ENCODE measurements at places on chromosomes 7 and 10. TPM values are rescaled to one million over a fixed set of nuclear protein-coding genes. Genes with fewer than 3 reads are reported as not detected.

GRCh38 chr7:145848691-145849090, 267.9 kb upstream of the CNTNAP2 start:
- H3K4me1 ChIP-seq = no peaks in the 10 kb centered on the region
- no peaks in the 10 kb centered on the region for H3K27me3 ChIP-seq
- H3K27ac ChIP-seq = no peak overlapping the region

BLNK gene
- total RNA-seq = 19.1 TPM

DNA sequence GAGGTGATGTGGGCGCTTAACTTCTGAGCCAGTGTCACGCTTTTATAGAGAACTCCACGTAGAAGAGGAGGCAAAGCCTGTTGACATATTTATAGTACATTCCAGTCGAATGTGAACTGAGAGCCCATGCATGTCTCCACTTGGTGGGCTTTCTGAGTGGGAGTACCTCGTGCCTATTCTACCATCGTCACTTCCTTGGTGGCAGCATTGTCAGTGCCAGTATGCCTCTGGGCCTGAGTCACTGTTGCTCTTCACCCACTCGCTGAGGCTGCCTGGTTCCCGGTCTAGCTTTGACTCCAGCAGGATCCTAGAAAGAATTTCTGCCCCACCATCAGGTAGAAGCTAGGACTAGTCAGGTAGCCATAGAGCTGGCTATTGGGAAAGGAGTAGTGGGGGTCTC, 30.0 kb upstream of the CDH23 start:
- peaks cover 10% of the 10 kb centered on the region for H3K36me3 ChIP-seq
- H3K27ac ChIP-seq = no peak overlapping the region
- H3K4me1 ChIP-seq = no peaks in the 10 kb centered on the region
- H3K27me3 ChIP-seq = no peaks in the 10 kb centered on the region

UCMA gene
- total RNA-seq = not detected

CCM2 gene
- 48.4 TPM for total RNA-seq

DDX56 gene
- 42.1 TPM for total RNA-seq

PNLIP gene
- 0.14 TPM for total RNA-seq

GRCh38 chr10:5583525-5584175, 58.9 kb downstream of the CALML3 start:
- no peaks in the 10 kb centered on the region for H3K36me3 ChIP-seq
- no peak overlapping the region for H3K27ac ChIP-seq
- no peaks in the 10 kb centered on the region for H3K4me1 ChIP-seq
- H3K27me3 ChIP-seq = no peaks in the 10 kb centered on the region
- no peak for DNase-seq

- H3K4me1 ChIP-seq = no peaks in the 10 kb centered on the region
- H3K4me3 ChIP-seq = no peak overlapping the region
- no peak overlapping the region for H3K27ac ChIP-seq
- DNase-seq = no peak
Measured at GRCh38 chr7:91128683-91129348, 135.4 kb upstream of the FZD1 start.

C10orf120 gene
- not detected for total RNA-seq

DNA sequence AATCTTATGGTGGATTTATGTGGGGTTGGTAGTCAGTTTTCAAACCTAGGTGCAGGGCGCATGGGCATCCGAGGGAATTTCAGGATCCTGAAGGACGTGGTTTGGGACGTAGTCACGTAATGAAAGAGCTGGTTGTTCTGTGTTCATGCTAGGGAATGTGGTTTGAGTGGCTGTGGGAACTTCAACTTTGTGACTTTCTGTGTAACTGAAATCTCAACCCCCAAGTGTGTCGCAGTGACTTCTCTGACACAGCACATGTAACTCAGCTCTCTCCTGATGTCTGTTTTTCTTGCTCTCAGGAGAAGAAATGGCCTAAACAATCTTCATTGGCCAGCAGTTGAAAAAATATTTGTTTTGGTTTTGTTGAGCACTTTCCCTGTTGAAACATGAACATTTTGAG, 199.0 kb downstream of the PTEN start:
- H3K4me3 ChIP-seq = no peak overlapping the region
- H3K4me1 ChIP-seq = peaks cover 27% of the 10 kb centered on the region
- no peak for DNase-seq
- H3K27me3 ChIP-seq = no peaks in the 10 kb centered on the region
- H3K36me3 ChIP-seq = no peaks in the 10 kb centered on the region
